ENCODE measurements at places on chromosomes 5 and 9.

- no peak for DNase-seq
These were observed 1.7 kb upstream of the SLC38A9 start for GRCh38 chr5:55713871-55714270.

DNA sequence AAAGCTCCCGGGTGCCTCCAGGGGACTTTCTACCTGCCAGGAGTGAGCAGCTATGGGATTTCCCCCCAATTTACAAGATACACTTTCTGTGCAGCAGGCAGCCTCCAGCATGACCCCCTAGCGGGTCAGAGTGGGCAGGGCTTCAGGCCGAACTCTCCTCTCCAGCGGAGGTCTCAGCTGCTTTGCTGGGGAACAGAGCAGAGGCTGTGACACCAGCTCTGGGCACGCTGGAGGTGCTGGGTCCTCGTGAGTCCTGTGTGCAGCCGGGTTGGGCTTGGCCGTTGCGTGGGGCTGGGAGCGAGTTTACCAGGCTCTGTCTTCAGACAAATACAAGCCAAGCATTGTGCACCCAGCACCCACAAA lies 2.9 kb downstream of the NRARP start:
- no peak for DNase-seq

GRCh38 chr9:22170990-22171670 lies 162.0 kb upstream of the CDKN2B start:
- no peak for DNase-seq

DNA sequence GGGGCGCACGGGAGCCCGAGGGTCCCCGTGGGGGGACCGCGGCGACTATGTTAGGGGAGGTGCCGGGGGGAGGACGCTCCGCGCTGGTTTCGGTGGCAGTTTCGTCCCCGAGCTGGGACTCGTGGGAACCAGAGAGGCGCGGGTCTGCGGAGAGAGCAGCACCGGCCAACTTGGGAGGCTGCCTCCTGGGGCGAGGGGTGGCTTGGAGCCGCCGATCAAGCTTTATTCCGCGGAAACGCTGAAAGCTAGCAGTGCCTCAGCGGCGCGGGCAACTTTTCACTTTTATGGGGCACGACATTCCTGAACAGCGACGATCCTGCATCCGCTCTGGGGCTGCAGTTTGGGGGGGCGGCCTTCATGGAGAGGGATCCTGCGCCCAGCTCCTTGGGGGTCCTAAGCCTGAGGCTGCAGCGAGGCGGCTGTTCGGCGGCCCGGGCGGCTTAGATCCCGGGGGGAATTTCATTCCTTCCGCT lies 369 bp downstream of the OCLN start:
- no peak for DNase-seq

GRCh38 chr9:115808695-115809094 lies 344.9 kb upstream of the PAPPA start:
- DNase-seq, result no peak

DNA sequence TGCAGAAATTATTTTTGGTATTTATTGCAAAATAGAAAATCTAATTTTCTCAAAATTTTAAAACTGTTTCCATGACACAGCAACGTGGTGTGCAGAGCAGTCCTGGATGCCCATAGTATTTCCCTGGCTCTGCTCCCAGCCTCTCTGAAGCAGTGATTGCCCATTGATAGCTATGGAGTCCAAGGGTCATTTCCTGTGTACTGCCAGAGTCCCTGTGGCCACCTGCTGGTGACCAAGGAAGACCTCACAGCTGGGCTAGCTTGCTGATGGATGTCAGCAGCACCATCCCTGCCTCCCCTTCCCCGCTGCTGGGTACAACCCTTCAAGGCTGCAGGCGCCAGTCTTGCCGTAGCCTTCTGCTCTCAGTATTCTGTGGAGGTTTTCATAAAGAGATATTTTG lies 184.1 kb downstream of the DIRAS2 start:
- no peak for DNase-seq

DNA sequence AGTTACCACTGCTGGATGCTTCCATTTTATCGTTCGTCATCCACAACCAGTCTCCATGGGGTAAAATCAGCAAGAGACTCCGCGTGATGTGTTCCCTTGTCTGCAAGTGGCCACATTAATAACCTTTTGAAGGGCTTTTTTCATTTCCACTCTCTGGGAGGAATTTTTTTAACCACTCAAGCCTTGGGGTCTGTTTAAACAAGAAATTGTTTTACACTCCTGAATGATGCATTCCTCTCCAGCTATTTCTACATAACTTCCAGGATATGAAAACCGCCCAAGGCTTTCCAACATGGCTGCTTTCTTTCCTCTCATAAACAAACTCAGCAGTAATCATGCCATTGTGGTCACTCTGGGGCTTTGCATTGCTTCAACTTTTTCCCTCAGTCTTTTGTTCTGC lies 217.2 kb upstream of the DAPK1 start:
- DNase-seq, result no peak

DNA sequence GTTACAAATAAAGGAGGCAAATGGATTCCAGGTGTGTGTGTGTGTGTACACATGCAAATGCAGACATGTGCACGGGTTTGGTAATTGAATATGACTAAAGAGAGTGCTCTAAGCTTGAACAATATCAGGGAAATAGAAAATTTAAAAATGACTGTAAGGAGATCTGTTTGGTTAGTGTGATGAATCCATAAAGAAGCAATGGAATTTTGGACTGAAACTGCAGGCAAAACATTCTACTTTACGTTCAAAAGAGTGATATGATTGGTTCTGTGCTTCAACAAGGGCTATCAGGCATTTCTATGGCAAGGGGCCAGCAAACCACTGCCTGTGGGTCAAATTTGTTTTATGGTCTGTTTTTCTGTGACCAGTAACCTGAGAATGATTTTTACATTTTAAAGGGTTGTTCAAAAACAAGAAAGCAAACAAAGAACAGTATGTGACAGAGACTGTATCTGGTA lies 332.8 kb upstream of the KLF9 start:
- no peak for DNase-seq

- DNase-seq, result no peak
These were observed 84.2 kb downstream of the ZNF608 start for GRCh38 chr5:124662181-124662781.

DNA sequence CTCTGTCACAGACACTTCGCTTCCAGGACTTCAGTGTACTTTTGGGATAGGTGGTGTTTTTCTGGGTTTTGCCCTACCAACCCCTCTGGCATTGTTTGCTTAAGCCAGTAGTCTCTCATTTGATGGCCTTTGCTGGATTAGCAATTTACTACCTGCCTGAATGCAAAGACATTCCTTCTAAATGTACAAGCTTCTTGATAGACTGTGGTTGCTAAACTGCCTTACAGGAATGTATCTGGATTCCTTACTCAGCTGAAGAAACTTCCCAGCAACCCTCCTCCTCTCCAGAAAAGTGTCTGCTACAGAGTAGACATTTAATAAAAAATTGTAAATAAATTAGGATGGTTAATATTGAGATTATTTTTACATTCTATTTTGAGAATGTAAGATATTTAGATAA lies 1916.7 kb downstream of the EFNA5 start:
- DNase-seq, result no peak

DNA sequence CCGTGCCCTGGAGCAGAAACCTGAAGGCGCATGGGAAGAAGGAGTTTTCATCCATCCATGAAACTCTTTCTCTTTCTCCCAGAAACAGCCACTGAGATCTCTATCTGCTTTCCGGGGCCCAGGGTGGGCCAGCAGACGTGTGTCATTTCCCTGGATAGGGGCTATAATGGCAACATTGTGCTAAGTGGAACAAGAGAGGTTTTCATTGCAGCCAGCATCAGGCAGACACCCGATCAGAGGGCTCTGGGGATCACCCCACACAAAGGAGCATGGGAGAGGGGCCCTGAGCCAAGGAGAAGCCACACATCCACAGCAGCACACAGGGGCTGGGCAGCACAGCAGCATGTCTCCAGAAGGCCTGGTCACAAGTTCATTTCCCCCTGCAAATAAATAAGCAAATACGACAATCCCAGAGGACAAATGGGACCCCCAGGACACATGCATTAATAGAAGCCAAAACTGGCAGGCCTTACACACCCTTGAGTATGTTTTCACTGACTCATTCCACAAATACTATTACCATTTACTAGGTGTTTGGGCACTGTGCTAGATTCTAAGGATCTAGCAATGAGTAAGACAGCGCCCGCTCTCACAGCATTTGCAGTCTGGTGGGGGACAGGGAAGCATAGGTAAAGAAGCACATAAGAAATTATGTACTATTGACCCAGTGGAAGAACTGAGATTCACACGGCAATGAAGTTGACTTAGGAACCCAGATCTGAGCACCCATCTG lies 4.3 kb upstream of the AFAP1L1 start:
- no peak for DNase-seq

- no peak for DNase-seq
These were observed 15.3 kb downstream of the IL31RA start for GRCh38 chr5:55866485-55866884.

DNA sequence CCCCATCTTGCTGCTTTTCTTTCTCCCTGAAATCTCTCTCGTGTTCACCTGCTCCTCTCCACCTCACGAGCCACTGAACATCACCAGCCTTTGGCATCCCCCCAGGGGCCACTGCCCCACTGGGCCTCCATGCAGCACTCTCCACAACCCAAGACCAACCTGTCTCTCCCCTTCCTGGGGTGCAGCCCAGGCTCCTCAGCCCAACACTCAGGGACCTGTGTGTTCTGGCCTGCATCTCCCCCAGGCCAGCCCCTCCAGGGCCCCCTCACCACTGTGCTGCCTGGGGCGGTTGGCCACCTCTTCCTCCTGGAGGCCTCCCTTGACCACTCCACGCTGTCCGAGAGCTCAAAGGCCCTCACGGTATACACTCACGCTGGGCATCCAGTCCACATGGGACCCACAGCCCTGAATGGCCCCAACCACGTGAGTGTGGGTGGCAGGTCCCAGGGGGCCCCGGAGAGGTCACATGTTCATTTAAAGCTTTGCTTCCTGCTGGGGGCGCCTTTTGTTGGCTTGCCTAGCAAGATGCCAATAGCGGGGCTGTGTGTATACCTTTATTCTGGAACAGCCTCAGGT lies 453 bp upstream of the DOK3 start:
- no peak for DNase-seq

DNA sequence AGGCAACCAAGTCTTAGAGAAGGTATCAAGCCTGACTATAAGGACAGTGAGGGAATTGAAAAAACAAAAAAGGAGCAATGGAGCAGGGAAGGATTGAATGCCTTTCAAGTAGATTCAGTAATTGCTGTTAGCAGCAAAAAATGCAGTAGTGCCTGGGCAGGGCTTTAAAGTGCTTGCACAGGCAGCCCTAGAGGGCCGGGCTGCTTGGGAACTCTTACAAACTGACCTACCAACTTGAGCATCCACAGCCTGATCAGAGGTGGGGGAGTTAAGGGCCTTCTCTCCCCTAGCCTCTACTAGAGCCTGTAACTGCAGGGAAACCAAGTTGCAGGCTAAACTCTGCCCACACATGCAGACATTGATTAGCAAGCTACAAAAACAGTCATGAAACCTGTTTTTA lies 19.4 kb downstream of the FXN start:
- DNase-seq, result no peak

DNA sequence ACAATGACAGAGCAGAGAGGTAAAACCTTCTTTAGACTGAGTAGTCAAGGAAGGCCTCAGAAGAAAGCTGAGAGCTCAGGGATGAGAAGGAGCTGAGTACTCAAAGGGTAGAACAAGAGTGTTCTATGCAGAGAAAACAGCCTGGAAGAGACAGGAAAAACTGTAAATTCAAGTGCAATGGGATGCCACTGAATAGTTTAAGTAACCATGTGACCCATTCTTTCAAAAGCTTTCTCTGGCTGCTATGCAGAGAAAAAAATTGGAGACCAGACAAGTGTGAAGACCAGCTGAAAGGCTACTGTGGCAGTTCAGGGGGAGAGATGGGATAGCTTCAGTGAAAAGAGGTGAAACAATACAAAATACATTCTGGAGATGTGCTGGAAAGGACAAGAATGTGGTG lies 61.3 kb upstream of the RNF38 start:
- DNase-seq, result no peak

DNA sequence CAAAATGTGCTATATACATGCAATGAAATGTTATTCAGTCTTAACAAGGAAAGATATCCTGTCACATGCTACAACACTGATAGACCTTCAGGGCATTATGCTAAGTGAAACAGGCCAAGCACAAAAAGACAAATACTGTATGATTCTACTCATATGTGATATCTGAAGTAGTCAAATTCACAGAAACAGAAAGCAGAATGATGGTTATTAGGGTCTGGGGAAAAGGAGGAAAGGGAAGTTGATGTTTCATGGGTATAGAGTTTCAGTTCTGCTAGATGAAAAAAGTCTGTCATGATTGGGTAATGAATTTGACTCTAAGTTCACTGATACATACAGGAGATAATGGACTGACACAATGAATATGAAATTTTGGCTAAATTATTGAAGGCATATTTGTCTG lies 11.2 kb upstream of the RIC1 start:
- DNase-seq, result no peak

DNA sequence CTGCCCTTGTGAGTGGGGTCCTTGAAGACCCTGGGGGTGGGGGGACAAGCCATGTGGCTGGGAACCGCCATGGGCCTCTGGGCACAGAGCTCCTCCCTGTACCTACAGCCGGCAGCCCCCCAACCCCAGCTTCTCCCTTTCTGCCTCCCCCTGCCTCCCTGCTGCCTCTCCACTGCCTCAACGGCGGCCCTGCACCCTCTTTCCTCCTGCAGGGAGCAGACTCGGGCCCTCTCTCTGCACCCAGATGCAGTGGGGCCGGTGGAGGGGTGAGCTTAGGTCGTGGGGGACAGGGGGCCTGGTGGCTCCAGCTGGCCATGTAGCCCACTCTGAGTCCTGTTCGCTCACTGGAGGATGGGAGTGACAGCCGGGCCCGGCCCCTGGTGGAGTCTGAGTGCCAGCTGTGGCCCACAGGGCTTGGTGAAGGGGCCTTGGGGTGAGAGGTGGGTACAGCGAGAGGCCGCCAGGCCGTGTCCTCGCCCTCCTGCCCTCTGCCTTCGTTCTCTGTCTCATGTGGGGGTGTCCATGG lies 139.3 kb upstream of the COL5A1 start:
- DNase-seq, result no peak

DNA sequence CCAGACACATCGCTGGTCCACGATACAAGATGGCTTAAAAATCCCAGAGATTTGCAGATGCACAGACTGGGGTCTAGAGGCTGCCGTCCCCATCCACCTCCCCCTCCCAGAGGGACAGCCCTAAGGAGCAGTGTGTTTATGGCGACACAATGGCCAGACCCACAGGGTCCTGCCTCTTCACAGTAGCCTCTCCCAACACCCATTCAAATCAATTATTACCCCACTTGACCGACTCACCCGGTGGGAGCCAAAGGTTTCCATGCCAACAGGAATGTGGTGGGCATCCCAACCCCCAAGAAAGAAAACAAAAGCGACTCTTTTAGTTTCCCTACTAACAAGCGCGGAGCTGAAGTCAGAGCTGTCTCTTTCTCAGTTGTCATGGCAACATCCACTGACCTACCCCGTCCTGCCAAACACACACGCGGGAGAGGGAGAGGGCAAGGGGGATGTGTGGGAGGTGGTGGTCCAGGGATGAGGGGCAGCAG lies 209.0 kb downstream of the TTLL11 start:
- no peak for DNase-seq

DNA sequence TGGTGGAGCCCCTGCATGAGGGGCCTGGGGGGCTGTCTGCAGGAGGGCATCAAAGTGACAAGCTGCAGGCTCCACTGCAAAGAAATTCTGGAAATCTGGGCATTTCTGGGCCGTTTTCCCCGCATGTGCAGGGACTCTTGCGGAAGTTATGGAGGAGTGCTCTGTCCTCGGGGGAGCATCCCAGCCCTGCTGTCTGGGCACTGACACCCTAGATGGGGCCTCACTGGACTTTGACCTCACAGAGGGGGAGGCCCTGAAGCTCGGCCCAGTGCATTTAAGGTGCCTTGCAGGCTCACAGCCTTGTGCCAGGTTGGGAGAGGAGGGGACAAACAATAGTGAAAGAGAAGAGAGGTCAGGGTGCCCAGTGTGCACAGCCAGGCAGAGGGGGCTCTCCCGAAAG lies 35.4 kb downstream of the LHX3 start:
- DNase-seq, result no peak
